ENCODE measurements at places on chromosomes 12 and 14.

DNA sequence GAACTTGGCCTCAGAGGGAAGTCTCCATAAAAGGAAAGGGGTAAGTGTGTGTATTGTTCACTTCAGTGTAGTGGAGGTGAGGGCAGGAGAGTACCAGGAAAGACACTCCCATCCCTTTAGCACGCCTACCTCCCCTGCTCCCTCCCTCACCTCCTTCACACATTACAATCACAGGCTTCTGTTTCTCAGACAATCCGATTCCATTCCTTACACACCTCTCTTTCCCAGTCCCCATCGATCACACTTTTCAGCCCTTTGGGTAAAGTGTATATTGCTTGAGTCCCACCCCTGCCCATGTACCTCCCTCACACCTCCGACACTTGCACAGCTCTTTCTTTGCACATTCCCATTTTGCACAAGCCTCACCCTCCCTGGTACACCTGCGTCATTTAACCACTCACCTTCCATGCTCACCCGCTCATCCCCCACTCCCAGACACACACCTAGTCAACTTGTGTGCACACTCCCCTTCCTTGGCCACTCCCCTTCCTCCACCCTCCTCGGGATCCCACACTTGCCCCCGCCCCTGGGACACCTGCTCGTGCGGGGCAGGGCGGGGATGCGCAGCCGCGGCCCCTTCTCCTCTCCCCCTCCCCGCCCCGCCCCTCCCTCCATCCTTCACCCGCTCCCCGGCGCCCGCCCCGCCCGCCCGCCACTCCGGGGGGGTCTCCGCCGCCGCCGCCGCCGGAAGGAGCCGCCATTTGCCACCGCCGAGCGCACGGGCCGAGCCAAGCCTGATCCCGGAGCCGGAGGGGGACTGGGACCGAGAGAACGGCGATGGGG is at the start of gene MARCHF9:
TSS of gene MARCHF9 (plus strand) at position 693 of the 783 bp plus-strand sequence. CDS start 426 bp downstream, outside the sequence.
- peaks cover 9% of the 10 kb centered on the region for H3K36me3 ChIP-seq
- H3K27ac ChIP-seq = peak within 1 kb of the TSS; percentile 67
- H3K27me3 ChIP-seq = no peaks in the 10 kb centered on the region
- DNase-seq = no peak

- no peaks in the 10 kb centered on the region for H3K36me3 ChIP-seq
- H3K27me3 ChIP-seq = no peaks in the 10 kb centered on the region
- H3K4me3 ChIP-seq = no peak overlapping the region
- H3K4me1 ChIP-seq = peaks cover 7% of the 10 kb centered on the region
- no peak overlapping the region for H3K27ac ChIP-seq
These were observed 14.1 kb downstream of the IFT43 start for GRCh38 chr14:75999511-76000190.

DNA sequence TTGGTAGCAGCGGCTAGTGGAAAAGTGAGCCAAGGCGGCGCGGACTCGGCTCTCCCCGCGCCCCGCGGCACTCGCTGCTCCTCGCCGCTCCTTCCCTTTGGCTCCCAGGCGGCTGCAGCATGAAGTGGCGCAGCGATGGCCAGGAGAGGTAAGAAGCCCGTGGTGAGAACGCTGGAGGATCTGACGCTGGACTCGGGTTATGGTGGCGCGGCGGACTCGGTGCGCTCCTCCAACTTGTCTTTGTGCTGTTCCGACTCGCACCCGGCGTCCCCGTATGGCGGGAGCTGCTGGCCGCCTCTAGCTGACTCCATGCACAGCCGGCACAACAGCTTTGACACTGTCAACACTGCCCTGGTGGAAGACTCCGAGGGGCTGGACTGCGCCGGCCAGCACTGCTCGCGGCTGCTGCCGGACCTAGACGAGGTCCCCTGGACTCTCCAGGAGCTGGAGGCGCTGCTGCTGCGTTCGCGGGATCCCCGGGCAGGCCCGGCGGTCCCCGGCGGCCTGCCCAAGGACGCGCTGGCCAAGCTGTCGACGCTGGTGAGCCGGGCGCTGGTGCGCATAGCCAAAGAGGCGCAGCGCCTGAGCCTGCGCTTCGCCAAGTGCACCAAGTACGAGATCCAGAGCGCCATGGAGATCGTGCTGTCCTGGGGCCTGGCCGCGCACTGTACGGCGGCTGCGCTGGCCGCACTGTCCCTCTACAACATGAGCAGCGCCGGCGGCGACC is 225.6 kb upstream of the CRY1 start:
- no peaks in the 10 kb centered on the region for H3K36me3 ChIP-seq
- DNase-seq = no peak
- peak overlapping the region; percentile 82 for H3K4me3 ChIP-seq
- peaks cover 18% of the 10 kb centered on the region for H3K4me1 ChIP-seq

DNA sequence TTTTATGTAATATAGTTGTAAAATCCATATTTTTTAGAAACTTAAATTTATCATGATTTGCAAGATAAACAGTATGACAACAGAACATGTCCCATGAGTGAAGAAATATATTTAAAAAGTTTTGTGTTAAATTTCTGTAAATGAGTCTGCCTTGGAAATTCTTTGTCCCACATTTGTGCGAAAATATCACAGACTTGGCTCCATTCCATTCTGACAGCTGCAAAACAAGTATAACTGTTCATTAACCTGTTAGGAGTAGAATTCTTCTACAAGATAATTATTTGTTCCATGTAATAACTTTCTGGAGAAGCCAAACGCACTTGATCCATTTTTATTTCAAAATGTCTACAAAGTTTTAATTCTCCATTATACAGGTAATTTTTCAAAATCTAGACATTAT is 37.9 kb downstream of the MDM1 start:
- no peak overlapping the region for H3K4me3 ChIP-seq
- no peaks in the 10 kb centered on the region for H3K36me3 ChIP-seq
- H3K4me1 ChIP-seq = no peaks in the 10 kb centered on the region
- no peaks in the 10 kb centered on the region for H3K27me3 ChIP-seq
